CD4-positive, alpha-beta T cell treated with Interleukin-12 subunit alpha and Interleukin-12 subunit beta, for 1 hour (primary cell): ENCODE measurements at places on chromosomes 1 and 21.

GRCh38 chr1:209106861-209107260 is 476.7 kb upstream of the CAMK1G start:
- DNase-seq, result no peak

DNA sequence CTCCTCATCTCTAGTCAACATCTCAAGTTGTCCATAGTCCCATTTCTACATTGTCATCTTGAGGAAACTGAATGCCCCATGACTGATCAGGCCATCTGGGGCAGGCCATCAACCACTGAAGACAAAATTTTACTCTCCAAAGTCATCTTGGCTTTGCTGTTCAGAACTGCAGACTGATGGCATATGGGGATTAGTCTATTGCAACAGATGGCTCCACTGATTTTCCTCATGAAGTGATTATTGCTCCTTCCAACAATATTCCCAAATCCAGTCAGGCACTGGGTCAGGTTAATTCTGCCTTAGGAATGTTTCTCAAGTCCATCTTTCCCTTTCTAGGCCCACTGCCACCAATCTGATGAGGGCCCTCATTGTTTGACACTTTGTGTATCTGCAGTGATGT is 101.7 kb downstream of the ESRRG start:
- no peak for DNase-seq

GRCh38 chr1:186491336-186491735 is 30.4 kb upstream of the PDC start:
- DNase-seq, result no peak

- DNase-seq, result peak; percentile 19
These were observed 10.0 kb upstream of the AGPAT3 start for GRCh38 chr21:43854773-43855633.

- no peak for DNase-seq
These were observed 7.9 kb upstream of the AMPD1 start for GRCh38 chr1:114703242-114703641.

GRCh38 chr21:33687634-33688033 is 45.3 kb downstream of the ITSN1 start:
- no peak for DNase-seq

- no peak for DNase-seq
These were observed 148.6 kb downstream of the C1orf21 start for GRCh38 chr1:184535191-184535970.

GRCh38 chr21:15423676-15424445 is 305.9 kb upstream of the USP25 start:
- no peak for DNase-seq

DNA sequence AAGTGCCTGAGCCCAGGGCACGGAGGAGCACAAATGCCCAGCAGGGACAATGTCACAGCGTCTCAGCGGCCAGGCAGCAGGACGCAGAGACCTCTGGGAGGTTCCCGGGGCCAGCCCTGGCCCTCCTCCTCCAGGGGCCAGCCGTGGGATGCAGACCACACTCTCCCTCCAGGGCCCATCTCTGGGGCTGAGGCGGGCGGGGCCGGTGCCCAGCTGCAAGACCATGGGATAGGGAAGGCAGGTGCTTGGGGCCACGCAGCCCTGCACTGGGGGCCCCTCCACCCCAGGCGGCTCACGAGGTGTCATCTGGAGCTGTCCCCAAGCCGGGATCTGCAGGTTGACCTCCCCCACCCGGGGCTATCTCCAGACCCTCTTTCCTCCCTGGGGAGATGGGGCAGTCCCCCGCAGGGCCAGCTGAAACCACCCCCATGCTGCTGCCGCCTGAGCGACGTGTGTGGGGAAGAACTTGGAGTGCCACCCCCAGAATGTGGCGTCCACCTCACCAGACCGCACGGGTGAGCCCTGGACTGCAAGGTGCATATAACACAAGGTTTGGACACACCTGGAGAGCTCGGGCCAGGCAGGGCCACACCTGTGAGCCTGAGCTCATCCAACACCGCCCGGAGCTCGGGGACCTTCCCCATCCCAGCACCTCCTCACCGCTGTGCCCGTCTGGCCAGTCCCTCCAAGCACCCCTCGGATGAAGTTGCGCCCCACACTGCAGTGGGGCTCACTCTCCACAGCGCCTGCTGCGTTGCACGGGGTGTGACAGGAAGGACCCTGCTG is 4.1 kb upstream of the TTLL10 start:
- no peak for DNase-seq

GRCh38 chr1:9378801-9379200 is 86.1 kb downstream of the SPSB1 start:
- no peak for DNase-seq

GRCh38 chr1:17335821-17336710 is 28.1 kb downstream of the PADI4 start:
- peak; percentile 42 for DNase-seq

- no peak for DNase-seq
These were observed 9.2 kb downstream of the PDXK start for GRCh38 chr21:43728154-43728466.

DNA sequence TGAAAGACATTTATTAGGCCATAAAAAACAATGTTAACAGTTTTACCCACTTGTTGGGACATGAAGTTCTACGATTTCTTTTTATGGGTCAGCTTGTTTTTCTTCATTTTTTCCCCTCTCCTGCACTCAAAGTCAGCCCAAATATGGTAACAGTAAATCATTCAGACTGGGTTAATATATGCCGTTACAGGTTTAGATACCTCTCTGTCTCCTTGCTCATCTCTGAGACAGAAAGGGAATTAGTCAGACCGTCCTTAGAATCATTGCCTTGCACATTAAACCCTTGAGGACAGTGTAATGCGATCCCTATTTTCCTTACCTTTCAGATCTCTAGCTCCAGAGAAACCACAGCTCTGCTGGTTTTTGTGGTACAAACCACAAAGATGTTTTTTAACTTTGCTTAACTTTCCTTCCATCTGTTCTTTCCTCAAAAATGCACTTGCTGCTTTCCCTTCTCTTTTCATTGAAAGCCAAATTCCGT is 613.3 kb downstream of the PLPP3 start:
- no peak for DNase-seq

DNA sequence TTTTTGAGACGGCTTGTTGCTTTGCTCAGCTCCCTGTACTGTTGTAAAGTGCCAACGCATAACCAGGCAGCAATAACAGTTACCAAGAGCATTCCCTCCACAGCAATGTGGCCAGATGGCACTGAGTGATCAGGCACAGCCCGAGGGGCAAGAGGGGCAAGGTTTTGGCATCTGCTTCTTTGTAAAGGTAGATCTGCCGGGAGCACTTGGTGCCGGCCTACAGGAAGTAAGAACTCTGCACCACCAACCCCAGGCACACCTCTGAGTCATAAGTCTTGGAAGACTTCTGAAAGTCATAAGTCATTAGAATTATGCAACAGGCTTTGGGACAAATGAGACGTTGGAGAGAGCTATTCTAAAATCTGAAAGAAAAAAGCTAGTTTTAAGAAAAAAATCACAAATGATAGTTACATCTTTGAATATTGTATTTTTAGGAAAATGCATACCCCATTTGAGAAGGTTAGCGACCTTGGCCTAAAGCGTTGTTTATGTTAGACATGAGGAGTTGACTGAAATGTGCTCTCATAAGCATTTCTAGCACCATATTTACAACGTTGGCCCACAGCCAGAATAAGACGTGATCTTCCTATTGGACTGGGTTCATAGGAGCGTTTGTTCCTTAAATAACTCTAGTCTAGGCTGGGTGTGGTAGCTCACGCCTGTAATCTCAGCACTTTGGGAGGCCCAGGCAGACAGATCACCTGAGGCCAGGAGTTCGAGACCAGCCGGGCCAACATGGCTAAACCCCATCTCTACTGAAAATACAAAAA is 37.7 kb upstream of the MAP10 start:
- no peak for DNase-seq

DNA sequence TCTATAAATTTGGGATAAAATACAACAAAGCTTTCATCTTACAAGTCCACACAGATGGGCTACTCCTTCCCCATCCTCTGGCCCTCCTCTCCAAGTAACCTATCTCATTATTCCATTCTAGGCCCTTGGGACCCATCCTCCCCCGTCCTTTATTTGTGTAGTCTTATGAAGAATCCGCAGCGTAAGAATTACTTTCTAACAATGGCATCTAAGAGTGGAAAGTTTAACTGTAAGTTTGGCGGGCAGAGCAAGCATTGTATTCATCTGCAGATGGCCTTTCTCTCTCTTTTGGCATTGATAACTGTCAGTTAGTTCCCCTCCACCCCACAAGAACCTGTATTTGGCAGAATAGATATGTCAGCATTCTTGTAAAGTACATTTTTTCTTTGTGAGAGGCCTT is 91.9 kb upstream of the TSPAN2 start:
- no peak for DNase-seq

- DNase-seq, result no peak
These were observed 21.2 kb upstream of the DISC1 start for GRCh38 chr1:231605149-231606100.

DNA sequence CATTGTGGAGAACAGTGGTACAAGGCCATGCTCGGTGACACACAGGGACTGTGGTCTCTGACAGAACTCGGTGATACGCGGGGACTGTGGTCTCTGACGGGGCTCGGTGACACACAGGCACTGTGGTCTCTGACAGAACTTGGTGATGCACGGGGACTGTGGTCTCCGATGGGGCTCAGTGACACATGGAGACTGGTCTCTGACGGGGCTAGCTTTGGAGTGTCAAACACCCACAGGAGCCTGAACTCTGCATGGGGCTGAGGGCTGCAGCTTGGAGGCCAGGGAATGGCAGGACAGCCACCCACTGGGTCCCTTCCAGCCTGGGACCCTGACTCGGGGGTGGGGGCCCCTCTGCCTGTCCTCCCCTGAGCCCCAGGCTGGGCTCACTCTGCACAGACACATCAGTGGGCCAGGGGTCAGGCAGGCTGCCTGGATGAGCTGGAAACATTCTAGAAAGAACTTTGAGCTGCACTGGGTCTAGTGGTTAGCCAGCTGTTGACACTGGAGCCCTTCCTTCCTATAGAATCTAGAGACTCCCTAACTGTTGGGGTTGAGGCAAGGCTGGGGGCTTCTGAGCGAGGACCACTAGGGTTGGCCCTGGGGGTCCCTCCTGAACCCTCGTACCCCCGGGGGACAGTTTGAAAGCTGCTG is 49.8 kb downstream of the DISP3 start:
- DNase-seq, result no peak

DNA sequence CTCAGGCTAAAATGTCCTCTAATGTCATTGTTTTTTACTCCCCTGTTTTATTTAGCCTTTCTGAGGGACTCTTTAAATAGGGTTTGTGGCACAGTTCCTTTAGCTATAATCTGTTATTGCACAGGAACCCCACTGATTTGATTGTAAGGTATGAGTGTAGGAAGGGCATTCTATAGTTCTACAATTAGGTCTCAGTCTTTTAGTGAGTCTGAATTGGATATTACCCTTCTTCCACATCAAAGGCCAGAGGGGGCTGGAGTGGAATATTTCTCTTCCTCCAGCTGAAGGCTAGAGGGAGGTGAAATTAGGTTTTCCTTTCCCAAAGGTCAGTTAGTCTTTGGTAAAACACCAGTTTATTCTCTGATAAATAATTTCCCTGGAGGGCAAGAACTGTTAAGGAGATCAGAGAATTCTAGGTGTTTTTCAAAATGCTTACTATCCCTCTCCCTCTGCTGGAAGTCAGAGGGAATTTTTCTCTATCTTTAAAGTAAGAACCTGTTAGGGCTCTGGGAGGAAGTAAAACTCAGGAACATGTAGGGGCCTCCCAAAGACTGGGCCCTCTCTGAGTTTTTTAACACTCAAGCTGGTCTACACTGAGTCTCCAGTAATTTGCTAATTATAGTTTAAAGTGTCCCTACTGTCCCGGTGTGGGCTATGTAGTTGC is 176.3 kb upstream of the ZNHIT6 start:
- DNase-seq, result no peak

GRCh38 chr1:81848880-81849682 is 48.3 kb downstream of the ADGRL2 start:
- DNase-seq, result no peak

- no peak for DNase-seq
These were observed 12.9 kb downstream of the PTAFR start for GRCh38 chr1:28163496-28164161.

DNA sequence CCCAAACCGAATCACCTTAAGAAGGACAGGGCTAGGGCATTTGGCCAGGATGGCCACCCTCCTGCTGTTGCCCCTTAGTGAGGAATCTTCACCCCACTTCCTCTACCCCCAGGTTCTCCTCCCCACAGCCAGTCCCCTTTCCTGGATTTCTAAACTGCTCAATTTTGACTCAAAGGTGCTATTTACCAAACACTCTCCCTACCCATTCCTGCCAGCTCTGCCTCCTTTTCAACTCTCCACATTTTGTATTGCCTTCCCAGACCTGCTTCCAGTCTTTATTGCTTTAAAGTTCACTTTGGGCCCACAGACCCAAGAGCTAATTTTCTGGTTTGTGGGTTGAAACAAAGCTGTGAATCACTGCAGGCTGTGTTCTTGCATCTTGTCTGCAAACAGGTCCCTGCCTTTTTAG is 3.6 kb downstream of the BTG2 start:
- DNase-seq, result peak; percentile 64

DNA sequence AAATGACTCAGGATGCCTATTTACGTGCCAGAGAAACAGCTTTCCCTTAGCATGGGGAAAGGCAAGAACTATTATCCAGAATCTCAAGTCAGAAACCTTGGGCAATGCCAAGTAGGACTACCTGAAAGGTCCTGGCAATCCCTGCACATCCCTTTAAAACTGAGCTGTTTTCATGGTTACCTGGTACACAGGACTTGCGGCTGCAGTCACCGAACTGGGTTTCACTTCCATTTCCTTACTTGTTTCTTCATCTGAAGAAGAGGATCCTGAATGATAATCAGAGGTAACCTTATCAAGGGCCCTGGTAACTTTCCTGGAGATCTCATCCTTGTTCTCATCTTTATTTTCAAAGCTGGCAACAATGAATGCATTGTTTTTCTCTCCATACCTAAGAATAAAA is 14.3 kb downstream of the BTG3 start:
- no peak for DNase-seq

- no peak for DNase-seq
These were observed 5.2 kb upstream of the SPRR2E start for GRCh38 chr1:153099461-153100045.

DNA sequence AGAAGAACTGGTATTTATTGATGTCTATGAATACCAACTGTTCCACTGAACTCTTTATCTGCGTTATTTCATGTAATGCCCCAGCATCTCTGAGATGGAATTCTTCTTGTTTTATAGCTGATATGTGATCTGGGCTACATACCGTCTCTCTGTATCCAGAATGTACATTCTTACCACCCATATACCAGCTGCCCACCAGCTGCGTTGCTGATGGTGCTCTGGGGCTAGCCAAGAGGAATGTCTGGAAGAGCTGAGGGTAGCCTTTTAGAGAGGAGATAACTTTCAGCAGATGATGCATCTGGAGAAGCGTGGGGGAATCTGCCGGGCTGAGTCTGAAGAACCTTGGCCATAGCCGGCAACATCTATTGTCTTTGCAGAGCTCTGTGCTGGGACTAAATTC is 137.5 kb downstream of the RYR2 start:
- no peak for DNase-seq

- no peak for DNase-seq
These were observed 110.4 kb downstream of the EPHB2 start for GRCh38 chr1:22821027-22821426.
